Spinal cord (tissue), 10 donors: ENCODE measurements at places on chromosomes 3 and 15. TPM values are rescaled to one million over a fixed set of nuclear protein-coding genes. Genes with fewer than 3 reads are reported as not detected.

SLCO2A1 gene
- 1.8 TPM for total RNA-seq

C3orf52 gene
- total RNA-seq, result 2.1 TPM

STRC gene
- total RNA-seq, result 1.5 TPM

SLC12A8 gene
- 4.9 TPM for total RNA-seq

DNA sequence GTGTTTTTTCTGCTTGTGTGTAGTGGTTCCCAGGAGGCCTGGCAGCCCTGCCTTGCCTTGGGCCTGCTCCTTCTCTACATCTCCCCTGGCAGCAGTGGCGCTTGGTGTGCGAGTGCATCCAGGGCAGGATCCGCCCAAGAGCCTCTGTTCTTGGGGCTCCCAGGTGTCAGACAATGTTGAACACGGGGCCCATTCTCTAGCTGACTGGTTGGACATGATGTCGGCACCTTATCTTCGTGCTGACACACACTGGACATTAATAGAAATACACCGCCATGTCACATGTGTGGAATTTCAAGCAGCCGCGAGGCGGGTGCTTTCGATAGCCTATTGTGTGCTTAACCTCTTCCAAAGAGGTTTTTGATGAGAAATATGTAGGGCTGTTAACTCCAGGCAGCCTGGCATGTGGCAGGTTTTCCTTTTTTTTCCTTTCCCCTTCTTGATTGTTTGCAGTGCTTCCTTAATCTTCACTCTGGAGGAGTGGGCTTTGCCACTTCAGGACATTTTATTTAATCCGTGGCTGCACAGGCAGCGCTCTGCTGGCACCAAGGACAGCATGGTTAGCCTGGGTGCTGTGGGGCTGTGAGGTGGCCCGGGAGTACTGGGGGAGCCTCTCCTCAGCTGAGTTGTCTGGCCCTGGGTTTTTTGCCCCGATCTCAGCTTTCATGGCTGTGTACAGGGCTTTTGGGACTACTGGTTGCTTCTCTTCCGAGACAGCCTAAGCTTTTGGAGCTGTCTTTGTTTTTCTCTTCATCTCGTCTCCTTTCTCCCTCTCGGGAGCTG lies 42.5 kb downstream of the CHCHD6 start:
- peak; percentile 78 for DNase-seq

- no peak for DNase-seq
Measured at GRCh38 chr3:15755181-15755580, 42.6 kb downstream of the ANKRD28 start.

- DNase-seq, result peak; percentile 47
Measured at GRCh38 chr15:23736033-23736673, 49.0 kb upstream of the NDN start.

- DNase-seq, result no peak
Measured at GRCh38 chr3:11570251-11570650, 73.5 kb downstream of the VGLL4 start.

GRCh38 chr3:87375231-87375682 lies 98.9 kb upstream of the POU1F1 start:
- no peak for DNase-seq

DNA sequence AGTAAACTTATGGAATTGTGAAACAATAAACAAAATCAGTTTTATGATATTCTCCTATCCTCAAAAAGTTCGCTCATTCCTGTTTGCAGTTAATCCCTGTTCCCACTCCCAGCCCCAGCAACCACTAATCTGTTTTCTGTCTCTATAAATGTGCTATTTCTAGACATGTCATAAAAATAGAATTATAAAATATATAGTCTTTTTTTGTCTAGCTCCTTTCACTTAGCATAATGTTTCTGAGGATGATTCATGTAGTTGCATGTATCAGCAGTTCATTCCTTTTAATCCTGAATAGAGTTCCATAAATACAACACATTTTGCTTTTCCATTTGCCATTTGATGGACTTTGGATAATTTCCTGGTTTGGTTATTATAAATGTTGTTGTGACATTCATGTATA lies 140.0 kb downstream of the KCNAB1 start:
- no peak for DNase-seq

DNA sequence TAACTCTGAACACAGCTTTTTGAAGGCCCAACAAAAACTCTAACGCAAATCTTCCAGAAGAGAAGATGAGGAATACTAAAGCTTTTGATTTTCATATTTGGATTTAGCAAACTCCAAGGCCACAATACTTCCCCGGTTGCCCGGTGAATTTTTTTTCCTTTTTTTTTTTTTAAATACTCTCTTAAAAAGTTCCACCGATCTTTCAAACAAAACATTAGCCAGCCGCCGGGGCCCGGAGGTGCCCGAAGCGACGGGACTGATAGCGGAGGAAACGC lies 2.3 kb downstream of the FOXL2 start:
- peak; percentile 44 for DNase-seq

- peak; percentile 23 for DNase-seq
Measured at GRCh38 chr15:90617668-90618097, 88.0 kb downstream of the CRTC3 start.

GRCh38 chr3:66396161-66396760 lies 104.6 kb downstream of the LRIG1 start:
- no peak for DNase-seq

- DNase-seq, result no peak
Measured at GRCh38 chr15:25611603-25612002, 172.8 kb upstream of the UBE3A start.
